Esophagus squamous epithelium (tissue), 5 donors: ENCODE measurements at places on chromosomes 1 and 21.

- H3K4me1 ChIP-seq = no peaks in the 10 kb centered on the region
- no peak overlapping the region for H3K27ac ChIP-seq
- peaks cover 71% of the 10 kb centered on the region for H3K36me3 ChIP-seq
- no peak for DNase-seq
- H3K27me3 ChIP-seq = peaks cover under 1% of the 10 kb centered on the region
Observed at GRCh38 chr1:228317411-228317828, 89.2 kb downstream of the TRIM11 start.

DNA sequence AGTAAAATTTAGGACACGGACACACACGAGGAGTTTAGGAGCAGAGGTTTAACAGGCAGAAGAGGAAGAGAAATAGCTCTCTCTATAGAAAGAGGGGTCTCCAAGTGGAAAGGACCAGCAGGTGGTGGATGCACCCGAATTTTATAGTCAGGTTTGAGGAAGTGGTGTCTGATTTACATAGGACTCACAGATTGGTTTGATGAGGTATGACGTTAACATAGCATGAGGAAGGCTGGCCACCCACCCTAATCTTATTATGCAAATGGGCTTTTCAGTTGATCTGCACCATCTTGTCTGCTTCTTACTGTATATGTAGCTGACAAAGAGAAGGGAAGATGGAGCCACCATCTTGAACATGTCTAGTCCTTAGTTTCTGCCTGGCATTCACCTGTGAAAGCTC is 52.5 kb upstream of the RGS2 start:
- H3K27me3 ChIP-seq = no peaks in the 10 kb centered on the region
- no peak overlapping the region for H3K4me3 ChIP-seq
- no peak for DNase-seq
- H3K36me3 ChIP-seq = no peaks in the 10 kb centered on the region
- H3K27ac ChIP-seq = no peak overlapping the region

DNA sequence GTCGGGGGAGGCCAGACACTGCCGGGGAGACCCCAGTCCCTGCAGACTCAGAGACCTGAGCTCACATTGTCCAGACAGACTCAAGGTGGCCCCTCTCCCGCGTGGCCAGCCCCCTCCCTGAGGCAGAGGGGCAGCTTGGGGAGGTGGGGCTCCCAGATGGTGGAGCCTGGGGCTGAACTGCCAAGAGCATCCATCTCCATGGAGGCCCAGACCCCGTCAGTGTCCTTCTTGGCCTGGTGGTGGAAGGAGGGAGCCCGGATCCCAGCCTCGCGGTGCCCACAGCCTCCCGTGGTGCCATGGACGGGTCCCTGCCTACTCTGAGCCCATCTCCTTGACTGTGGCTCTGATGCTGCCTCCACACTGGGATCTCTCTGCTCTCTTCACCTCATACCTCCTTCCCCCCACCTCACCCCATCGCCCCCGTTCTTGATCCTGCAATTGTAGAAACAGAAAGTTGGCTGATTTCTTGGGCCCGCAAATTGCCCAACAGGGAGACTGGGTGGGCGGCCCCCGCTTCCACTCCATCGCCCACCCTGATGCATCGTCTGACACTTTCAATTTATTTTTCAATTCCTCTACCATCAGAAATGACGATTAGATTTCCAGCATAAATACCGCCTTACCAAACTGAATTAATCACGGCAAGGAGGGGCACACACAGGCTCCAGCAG is 348.9 kb downstream of the MATN1 start:
- no peaks in the 10 kb centered on the region for H3K27me3 ChIP-seq
- DNase-seq = no peak
- no peak overlapping the region for H3K4me3 ChIP-seq

DNA sequence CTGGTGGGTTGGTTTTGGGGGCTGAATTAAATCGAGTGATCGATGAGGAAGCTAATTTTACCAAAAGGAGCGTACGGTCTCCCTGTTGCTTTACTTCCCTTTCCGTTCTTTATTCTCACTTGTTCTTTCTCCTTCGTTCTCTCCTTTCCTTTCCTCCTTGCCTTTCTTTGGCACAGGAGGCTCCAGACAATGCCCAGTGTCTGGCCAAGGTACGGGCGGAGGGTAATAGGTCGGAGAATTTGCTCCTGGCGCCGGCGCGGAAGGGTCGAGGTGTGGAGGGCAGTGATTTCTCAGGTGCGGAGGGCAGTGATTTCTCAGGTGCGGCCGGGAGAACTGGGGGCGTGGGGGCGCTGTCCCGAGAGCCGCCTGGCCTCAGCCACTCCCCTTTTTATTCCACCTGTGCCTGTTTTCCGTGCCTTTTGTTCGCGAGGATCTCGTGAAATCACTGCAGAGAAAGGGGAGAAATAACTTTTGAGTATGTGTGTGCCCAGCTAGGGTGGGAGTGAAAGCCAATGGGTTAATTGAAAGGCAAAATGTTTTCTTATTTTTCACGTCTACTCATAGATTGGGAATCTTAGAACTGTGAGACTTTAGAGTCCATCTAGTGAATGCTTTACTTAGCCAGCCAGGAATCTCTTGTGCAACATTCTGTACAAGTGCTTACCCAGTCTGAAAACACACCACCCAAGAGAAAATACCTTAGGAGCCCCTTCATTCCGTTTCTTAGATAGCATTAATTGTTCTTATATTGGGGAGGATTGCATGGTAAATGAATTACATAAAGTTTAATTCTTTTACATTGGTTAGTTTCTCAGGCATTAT is 1.3 kb downstream of the FNBP1L start:
- H3K27me3 ChIP-seq = no peaks in the 10 kb centered on the region
- DNase-seq = no peak
- peaks cover 43% of the 10 kb centered on the region for H3K4me1 ChIP-seq
- H3K27ac ChIP-seq = peak overlapping the region; percentile 92
- no peaks in the 10 kb centered on the region for H3K36me3 ChIP-seq

DNA sequence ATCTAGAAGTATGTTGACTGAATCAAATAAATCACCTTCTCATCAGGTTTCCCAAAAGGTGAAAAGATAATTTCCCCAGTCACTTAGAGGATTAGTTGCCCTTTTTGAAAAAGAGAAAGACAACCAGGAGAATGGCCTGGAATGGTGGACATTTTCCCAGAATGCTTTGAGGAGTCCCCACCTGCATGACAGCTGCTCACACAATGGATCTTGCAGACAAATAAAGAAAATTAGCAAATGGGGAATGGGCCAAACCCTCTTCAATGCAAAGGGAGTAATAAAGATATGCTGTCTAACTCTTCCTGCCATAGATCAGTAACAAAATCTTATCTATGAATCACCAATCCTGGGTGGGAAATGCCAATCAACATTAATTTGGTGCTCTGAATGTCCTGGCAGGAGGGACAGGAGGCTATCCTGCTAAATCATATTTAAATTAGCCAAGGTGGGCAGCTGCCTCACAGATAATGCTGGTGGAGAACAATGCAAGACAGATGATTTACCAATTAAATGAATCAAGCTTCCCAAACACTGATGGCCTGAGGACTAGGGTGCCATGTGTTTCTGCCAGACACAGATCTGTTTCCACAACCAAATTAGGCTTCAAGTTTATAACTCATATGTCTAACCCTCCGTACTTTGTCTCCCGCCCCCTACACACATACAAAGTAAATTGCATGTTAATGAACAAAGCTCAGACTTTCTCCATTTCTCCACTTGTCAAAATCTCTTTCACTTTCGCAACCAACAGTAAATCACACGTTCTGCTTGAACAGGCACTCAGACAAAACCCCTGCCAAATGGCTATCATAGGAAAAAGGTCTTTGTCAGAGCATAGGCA is 488.0 kb upstream of the PLXNA2 start:
- DNase-seq = no peak
- H3K27me3 ChIP-seq = no peaks in the 10 kb centered on the region
- no peak overlapping the region for H3K27ac ChIP-seq
- H3K4me3 ChIP-seq = peak overlapping the region; percentile 24
- no peaks in the 10 kb centered on the region for H3K36me3 ChIP-seq
- no peaks in the 10 kb centered on the region for H3K4me1 ChIP-seq

- H3K4me1 ChIP-seq = peaks cover under 1% of the 10 kb centered on the region
- no peak overlapping the region for H3K4me3 ChIP-seq
- H3K27me3 ChIP-seq = no peaks in the 10 kb centered on the region
- no peak overlapping the region for H3K27ac ChIP-seq
- no peaks in the 10 kb centered on the region for H3K36me3 ChIP-seq
- DNase-seq = no peak
Observed at GRCh38 chr1:36217670-36218069, 6.6 kb upstream of the THRAP3 start.

DNA sequence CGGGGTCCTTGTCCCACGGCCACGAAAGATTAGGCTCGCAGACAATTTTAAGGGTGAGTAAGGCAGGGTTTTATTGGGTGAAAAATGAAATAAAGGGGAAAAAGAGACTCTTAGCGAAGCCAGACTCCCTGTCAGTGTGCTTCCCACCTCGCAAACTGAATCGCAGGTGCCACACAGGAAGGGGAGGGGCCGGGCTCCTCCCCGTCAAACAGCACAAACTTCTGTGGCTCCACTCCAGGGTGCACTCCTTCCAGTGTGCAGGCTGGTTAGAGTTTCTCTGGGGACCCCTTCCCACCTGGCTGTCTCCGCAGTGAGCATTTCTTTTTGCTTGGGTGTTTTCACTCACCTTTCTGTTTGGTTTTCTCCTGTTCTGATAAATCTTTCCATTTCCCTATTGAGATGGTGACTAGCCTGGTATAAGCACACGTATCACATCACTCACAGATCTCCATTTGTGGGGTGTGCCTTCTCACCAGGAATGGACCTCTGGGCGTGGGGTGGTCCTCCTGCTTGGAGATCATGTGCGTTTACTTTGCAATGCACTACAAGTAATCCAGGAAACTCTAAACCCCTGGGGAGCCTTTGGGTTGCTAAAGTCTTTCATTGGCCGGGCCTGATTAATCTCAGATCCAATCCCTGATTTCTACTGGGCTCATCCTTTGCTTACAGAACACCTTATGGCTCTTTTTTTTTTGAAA is 37.6 kb upstream of the GALNT2 start:
- DNase-seq = no peak
- no peaks in the 10 kb centered on the region for H3K36me3 ChIP-seq
- no peaks in the 10 kb centered on the region for H3K4me1 ChIP-seq
- H3K27me3 ChIP-seq = no peaks in the 10 kb centered on the region

DNA sequence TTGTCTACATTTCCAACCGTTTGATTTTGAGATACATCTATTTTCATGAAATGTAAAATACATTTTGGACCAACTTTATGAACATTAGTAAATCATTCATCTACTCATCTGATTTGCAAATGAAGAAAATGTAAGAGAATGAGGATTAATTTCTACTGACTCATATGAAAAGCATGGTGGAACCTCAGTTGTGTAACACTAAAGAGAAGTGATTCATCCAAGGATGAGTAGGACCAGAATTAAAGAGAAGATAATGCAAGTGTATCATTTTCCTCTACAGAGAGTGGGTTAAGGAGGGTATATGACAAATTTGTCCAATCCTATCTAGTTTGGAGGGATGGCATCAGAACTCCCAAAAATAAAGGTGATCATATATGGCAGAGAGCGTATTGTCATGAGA is 1967.6 kb downstream of the MRPL39 start:
- H3K27ac ChIP-seq = no peak overlapping the region
- H3K36me3 ChIP-seq = no peaks in the 10 kb centered on the region
- no peaks in the 10 kb centered on the region for H3K4me1 ChIP-seq
- no peaks in the 10 kb centered on the region for H3K27me3 ChIP-seq
- H3K4me3 ChIP-seq = no peak overlapping the region

DNA sequence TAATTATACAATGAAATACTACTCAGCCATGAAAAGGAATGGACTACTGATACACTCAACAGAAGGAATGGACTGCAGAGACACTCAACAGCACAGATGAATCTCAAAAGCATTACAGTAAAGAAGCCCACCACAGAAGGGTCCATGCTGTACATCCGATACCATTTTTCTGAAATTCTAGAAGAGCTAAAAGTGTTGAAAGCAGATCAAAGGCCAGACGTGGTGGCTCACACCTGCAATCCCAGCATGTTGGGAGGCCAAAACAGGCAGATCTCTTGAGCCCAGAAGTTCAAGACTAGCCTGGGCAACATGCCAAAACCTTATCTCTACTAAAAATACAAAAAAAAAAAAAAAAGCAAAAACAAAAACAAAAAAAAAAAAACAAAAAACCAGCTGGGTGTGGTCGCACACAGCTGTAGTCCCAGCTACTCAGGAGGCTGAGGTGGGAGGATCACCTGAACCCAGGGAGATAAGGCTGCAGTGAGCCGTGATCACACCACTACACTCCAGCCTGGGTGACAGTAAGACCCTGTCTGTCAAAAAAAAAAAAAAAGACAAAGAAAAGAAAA is 15.5 kb downstream of the PPP1R15B start:
- H3K27ac ChIP-seq = no peak overlapping the region
- H3K4me3 ChIP-seq = no peak overlapping the region
- no peaks in the 10 kb centered on the region for H3K27me3 ChIP-seq
- DNase-seq = no peak

DNA sequence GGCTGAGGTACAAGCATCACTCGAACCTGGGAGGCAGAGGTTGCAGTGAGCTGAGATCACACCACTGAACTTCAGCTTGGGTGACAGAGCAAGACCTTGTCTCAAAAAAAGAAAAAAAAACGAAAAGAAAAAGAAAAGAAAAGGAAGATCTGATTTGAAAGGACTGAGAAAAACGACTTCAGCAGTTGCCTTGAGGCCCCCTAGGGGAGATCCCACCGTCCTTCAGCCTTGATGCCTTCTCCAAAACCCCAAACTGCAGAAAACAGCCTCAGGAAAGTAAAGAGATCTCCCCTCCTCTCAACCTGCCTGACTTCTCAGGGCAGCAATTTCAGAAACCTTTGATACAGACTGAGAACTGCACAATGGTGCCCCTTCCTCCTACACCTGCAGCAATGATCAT is 50.9 kb upstream of the BCAR3 start:
- H3K27me3 ChIP-seq = no peaks in the 10 kb centered on the region
- H3K4me3 ChIP-seq = no peak overlapping the region
- H3K27ac ChIP-seq = no peak overlapping the region
- H3K36me3 ChIP-seq = no peaks in the 10 kb centered on the region
- no peak for DNase-seq
- H3K4me1 ChIP-seq = no peaks in the 10 kb centered on the region
